Activated CD4-positive, alpha-beta memory T cell treated with anti-CD3 and anti-CD28 coated beads, Interleukin-2, amount 10 ng/mL, durations not matched to agents 7 days and 5 days (primary cell): ENCODE measurements at places on chromosomes 3 and 15. TPM values are rescaled to one million over a fixed set of nuclear protein-coding genes. Genes with fewer than 3 reads are reported as not detected.

DNA sequence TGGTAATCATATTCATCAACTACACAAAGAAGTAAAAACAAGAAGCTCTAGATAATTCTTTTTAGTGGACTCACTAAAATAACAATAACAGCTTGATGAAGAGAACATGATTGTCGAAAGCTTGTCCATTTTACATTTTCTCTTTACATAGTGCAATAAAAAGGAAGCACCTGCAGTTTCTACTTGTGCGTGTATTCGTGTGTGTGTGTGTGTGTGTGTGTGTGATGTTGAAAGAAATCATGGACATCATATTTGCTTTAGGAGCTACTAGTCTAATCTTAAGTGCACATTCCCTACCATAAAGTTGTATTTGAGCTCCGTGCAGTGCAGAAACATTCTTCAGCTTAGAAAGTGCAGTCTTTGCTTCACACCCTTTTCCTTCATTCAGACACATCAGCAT, 288.8 kb downstream of the ZBTB20 start:
- DNase-seq, result no peak

DNA sequence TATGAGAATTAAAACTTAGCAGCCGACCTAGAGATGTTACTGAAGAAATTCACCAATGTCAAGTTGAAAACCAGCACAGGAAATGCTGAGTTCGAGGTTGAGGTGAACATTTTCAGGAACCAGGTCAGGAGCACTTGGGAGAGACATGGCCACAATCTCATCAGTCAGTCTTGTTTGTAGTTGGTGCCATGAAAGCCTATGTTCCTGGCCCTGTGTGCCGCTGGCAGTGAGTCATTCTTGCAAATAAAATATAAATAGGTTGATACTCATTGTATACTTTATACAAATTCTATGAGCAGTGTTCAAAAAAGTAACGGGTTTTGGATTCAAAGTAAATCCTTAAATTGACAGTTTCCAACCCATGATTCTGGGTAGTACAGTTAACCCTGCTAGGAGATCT, 1.5 kb upstream of the FSIP1 start:
- no peak for DNase-seq

- DNase-seq, result no peak
These were observed 38.0 kb upstream of the RFTN1 start for GRCh38 chr3:16551342-16551976.

DNA sequence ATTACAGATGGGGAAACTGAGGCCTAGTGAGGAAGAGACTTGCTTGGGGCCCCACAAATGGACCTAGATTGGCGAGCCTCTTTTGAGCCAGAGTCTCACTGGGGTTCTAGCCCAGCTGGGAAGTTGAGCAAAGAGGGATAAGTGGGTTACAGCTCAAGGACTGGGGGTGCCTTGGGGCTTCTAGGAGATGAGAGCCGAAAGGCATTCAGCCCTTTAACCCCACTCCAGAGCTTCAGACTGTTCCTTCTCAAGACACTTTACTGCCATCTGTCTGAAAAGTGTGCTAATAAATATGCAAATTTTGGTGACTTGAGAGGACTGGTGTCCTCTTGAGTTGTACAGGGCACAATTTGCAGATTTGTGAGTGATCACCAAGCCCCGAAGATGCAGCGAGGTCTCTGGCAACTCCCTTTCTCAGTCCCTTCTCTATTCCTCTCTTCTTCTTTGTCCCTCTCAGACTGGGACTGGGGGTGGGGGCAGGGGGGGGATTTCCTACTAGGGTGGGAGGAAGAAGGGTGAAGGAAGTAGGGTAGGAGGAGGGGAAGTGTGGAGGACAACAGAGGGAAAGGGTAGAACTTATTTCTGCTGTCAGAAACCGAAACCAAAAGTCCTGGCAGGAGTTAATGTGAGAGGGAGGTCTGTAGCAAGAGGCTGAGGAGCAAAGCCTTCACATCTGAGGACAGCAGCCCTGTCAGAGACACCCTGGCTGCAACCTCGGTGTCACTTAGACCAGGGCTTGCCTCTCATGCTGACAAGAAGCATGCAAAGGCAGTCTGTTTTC, 16.2 kb upstream of the ANKDD1A start:
- peak; percentile 52 for DNase-seq

- no peak for DNase-seq
These were observed 72.1 kb downstream of the EPHA3 start for GRCh38 chr3:89179355-89180001.

DNA sequence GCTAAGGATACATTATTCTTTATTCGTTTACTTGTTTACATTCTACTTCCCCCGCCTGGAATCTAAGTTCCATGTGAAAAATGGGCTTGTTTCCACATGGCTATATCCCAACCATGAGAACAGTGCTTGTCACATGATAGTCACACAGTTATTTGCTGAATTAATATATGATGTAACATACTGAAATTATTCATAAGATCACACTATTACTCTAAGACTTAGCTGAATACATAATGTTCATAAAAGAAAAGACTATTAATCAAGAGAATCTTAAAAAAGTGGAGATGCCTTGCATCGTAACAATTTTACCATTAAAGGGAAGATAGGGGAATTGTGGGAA, 6.5 kb downstream of the PBRM1 start:
- no peak for DNase-seq

DNA sequence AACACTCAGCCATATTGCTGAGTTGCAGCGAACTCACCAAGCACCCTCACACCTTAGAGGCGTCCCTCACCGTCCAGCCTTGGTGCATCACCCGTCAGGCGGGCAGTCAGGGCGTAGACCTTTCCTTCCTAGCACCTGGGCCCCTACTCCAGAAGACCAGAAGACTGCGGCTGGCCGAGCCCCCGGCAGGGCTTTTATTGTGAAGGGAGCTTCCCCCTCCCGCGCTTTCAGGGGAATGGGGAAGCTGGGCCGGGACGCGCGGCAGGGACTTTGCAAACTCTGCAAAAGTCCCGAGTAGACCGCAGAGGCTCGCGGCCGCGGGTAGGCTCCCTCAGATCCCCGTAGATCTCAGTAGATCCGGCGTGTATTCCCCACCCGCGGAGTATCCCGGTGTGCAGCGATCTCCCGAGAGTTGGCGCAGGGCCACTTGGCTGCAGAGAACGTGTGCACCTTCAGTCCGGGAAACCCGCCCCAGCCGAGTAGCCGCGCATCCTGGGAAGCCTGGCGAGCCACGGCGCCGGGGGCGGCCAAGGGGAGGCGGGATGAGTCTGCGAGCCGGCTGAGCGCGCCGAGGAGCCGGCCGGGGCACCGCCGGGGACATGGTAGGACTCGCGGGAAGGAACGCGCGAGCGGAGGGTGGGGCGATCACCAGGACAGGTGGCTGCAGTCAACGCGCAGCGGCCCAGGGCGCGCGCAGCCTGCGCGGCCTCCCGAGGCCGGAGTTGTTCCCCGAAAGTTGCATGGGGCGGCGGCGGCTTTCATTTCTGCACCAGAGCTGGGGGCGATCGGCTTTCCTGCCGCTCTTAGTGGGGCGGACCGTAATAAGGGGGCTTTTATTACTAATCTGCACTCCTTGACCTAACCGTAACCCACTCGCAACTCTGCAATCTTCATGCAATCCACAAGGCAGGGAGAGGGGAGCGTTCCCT, at the start of gene GASK1A:
Gene GASK1A, plus strand, starts transcription at position 268 of the 929 bp plus-strand sequence. Its CDS starts 332 bp downstream, at position 600.
- DNase-seq, result no peak

- DNase-seq, result peak; percentile 42
These were observed 227.1 kb downstream of the RPLP1 start for GRCh38 chr15:69679623-69680228.

- DNase-seq, result no peak
These were observed 17.1 kb downstream of the IQCB1 start for GRCh38 chr3:121817753-121818152.

GRCh38 chr3:33377931-33378330, 62.3 kb downstream of the UBP1 start:
- no peak for DNase-seq

DNA sequence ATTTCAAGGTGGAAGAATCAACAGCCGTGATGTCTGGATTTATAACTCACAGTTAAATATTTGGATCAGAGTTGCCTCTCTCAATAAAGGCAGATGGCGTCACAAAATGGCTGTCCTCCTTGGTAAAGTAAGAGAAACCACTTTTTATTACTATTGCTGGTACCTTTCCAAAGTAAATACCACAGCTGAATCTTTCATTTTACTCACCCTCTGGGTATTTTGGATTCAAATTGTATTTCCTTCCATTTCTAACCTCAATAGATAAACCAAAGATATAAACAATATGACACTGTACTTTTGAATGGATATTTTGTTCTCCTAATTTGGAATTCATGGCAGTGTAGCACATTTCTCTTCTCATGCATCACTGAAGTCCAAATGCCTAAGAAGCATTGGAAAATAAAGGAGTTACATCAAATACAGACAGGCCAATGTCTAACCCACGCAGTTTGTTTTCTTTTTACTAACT, 29.5 kb downstream of the KLHL24 start:
- no peak for DNase-seq

DNA sequence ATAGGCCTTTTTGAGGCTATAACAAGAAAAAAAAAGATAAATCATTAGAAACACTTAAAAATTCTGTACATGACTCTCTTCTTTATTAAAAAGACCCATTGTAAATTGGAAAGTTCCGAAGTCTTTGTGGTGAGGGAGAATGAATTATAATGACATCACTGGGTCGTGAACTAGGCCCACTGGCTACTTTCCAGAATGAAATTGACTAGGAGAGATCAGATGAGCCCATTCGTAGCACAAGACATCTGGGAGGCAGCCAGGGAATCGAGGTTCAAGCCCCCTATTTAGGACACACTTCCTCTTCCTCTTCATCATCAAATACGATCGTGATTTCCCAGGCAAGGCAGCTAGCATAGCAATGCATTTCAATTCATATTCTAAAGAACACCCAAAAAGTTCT, 889.8 kb upstream of the NR2F2 start:
- no peak for DNase-seq

- no peak for DNase-seq
These were observed 408 bp upstream of the ARPP21 start for GRCh38 chr3:35638980-35639253.

DNA sequence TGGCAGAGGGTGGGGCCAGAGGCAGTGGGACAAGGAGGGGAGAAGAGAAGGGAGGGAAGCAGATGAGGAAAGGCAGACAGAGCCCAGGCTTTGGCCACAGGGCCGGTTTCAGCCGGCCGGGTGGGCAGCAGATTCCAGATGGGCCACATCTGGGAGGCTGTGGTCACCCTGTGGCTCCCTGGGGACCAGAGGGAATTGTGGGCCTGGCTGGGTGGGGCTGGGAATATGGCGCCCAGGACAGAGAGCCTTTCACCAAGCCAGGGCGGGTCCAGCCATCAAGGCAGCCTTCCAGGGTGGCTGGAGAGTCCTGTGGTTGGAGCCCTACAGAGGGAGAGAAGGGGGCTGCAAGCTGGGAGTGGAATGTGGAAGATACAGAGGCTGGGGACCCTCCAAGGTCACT, 18.9 kb downstream of the PTH1R start:
- DNase-seq, result no peak

- no peak for DNase-seq
These were observed 78.0 kb upstream of the SNRPA1 start for GRCh38 chr15:101372960-101373525.

DNA sequence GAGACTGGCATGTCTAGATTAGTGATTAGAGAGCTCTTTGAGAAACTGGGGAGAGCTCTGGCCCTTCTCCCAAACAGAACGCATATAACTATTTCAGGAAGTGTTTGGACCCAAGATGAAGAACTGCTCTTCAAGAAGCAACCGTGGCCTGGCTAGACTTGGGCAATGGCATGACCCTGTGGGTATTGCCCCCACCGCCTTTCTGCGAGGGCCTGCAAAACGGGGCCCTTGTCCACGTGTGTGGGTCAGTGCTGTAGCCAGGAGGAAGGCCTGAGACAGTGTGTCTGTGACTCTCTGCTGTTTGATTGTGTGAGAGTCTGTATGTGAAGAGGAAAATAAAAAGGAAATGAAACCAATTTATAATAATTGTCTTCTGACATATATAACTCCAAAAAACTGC, 42.5 kb downstream of the EEFSEC start:
- no peak for DNase-seq

DNA sequence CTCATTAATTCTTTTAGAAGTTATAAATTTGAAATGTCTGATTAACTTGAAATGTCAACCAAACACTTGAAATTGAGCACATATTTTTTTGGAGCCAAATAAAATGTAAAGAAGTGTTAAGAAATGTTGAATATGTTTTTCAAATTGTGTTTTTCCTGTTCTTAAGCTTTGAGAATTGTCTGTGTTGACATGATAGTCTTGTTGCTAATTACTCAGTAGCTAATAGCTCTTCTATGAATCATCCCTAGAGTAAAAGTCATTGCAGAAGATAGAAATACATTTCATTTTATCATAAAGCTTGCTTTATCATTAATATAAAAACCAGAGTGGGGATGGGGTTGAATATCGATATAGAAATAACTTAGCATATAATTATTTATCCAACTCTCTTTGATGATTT, 41.9 kb upstream of the ABHD10 start:
- no peak for DNase-seq

SAMD7 gene
- not detected for total RNA-seq

ACOX2 gene
- not detected for total RNA-seq

RAB27A gene
- 99.9 TPM for total RNA-seq

LTF gene
- not detected for total RNA-seq

KY gene
- not detected for total RNA-seq

ANKRD34C gene
- not detected for total RNA-seq
